Endodermal cell (in vitro differentiated cells): ENCODE measurements at places on chromosomes 3 and 15. TPM values are rescaled to one million over a fixed set of nuclear protein-coding genes. Genes with fewer than 3 reads are reported as not detected.

Gene RASL12
- 10.1 to 27.8 TPM (median 27.2 TPM) in 3 replicates for total RNA-seq

Gene EAF2
- 3.4 to 4.6 TPM (median 4.6 TPM) in 3 replicates for total RNA-seq

Gene PPARG
- total RNA-seq, result 3.1 and 3.8 TPM in 2 replicates

Gene GATA2
- total RNA-seq, result 0.31 to 1.3 TPM (median 1.2 TPM) in 3 replicates
